ENCODE measurements at places on chromosomes 6 and 20. TPM values are rescaled to one million over a fixed set of nuclear protein-coding genes. Genes with fewer than 3 reads are reported as not detected.

GPLD1 gene
- polyA plus RNA-seq, result 3.0 TPM

POU5F1 gene
- polyA plus RNA-seq, result 25.2 TPM

TNFRSF6B gene
- 2.2 TPM for polyA plus RNA-seq

PRSS16 gene
- 0.45 TPM for polyA plus RNA-seq

HLA-DPA1 gene
- polyA plus RNA-seq, result 8.6 TPM

RAET1L gene
- not detected for polyA plus RNA-seq

OR2B3 gene
- polyA plus RNA-seq, result not detected

BEND6 gene
- 4.6 TPM for polyA plus RNA-seq

DOK5 gene
- polyA plus RNA-seq, result 10.8 TPM

TBX18 gene
- 9.5 TPM for polyA plus RNA-seq

HTR1E gene
- polyA plus RNA-seq, result 0.45 TPM

SOX18 gene
- 5.5 TPM for polyA plus RNA-seq

PNLDC1 gene
- 0.24 TPM for polyA plus RNA-seq

SLC17A1 gene
- 30.1 TPM for polyA plus RNA-seq

GPX5 gene
- not detected for polyA plus RNA-seq

WFDC12 gene
- not detected for polyA plus RNA-seq

ACTL10 gene
- 0.33 TPM for polyA plus RNA-seq

CRIP3 gene
- polyA plus RNA-seq, result 3.3 TPM

COL10A1 gene
- polyA plus RNA-seq, result 0.30 TPM

LINC00237 gene
- not detected for polyA plus RNA-seq

SPAG4 gene
- 3.6 TPM for polyA plus RNA-seq

FBXL4 gene
- polyA plus RNA-seq, result 26.2 TPM

XKR7 gene
- polyA plus RNA-seq, result 0.36 TPM

NKX2-2 gene
- polyA plus RNA-seq, result not detected

PPP1R16B gene
- polyA plus RNA-seq, result 8.1 TPM

KCNQ5 gene
- polyA plus RNA-seq, result 0.12 TPM

ZNF341 gene
- polyA plus RNA-seq, result 4.4 TPM
